Esophagus squamous epithelium (tissue), 5 donors: ENCODE measurements at places on chromosomes 16 and 17.

- DNase-seq = no peak
Observed at GRCh38 chr16:11101695-11102522, 154.1 kb downstream of the SOCS1 start.

GRCh38 chr16:64751906-64752305 is 370.0 kb downstream of the CDH11 start:
- no peak for DNase-seq

DNA sequence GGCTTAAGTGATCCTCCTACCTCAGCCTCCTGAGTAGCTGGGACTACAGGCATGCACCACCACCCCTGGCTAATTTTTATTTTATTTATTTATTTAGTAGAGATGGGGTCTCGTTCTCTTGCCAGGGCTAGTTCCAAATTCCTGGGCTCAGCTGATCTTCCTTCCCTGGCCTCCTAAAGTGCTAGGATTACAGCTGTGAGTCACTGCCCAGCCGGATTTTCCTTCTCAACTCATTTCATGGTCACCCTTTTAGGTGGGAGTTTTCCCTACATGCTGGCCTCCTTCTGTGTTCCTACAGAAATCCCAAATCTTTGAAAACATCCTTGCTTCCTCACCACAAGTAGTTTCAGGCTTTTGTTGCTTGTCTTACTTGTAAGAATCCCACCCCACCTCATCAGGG is 102.1 kb upstream of the SIAH1 start:
- no peak for DNase-seq

DNA sequence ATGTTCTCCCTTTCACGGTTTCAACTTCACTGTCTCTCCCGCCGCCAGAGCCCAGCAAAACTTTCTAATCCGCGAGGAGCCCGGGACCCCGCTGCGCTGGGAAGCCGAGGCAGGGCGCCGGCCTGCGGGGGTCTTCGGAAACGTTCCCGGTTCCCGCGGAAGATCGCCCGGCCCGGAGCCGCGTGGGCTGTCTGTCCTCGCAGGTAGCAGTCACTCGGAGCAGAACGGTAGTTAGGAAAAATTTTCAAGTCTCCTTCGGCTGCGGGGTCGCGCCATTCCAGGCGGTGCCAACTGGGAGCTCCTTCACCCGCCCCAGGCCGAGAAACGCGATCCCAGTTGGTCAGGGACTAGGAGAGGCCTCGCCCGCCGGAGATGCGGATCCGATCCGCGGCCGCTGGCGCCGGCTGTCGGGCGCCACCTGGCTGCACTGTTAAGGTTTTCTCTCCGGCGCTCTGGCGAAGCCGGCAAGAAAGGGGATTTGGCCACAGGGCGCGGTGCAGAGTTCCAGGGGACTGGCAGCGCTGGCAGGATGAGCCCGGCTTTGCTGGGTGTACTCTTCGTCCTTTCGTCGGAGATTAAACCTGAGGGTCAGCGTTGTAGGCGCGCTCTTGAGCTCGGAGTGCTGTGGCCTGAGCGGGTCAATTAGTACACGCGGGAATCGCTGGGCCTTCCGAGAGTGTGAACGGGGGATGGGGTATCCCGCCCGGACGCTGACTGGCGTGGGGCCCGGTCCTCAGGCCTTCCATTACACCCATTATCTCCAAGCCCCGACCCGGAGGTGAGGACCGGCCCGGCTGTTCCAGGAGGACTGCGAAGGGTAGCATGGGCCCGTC is 135.4 kb downstream of the KCNJ12 start:
- no peak for DNase-seq

- no peak for DNase-seq
Observed at GRCh38 chr17:78777881-78778280, 4.2 kb downstream of the CYTH1 start.

DNA sequence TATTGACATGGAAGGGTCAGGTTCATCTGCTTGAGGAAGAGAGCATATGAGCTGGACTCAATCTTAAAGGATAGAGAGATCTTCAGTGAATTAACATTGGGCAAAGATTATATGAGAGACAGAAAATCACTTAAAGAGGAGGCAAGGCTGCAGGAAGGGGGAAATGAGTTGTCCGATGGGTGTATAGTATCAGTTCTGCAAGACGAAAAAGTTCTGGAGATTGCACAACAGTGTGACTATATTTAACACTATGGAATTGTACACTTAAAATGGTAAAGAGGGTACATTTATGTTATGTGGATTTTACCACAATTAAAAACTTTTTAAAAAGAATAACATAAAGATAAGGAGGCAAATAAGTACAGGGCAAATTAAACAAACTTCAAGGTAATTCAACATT is 80.7 kb downstream of the HELZ start:
- no peak for DNase-seq

- DNase-seq = no peak
Observed at GRCh38 chr17:2140683-2141082, 85.8 kb downstream of the HIC1 start.

DNA sequence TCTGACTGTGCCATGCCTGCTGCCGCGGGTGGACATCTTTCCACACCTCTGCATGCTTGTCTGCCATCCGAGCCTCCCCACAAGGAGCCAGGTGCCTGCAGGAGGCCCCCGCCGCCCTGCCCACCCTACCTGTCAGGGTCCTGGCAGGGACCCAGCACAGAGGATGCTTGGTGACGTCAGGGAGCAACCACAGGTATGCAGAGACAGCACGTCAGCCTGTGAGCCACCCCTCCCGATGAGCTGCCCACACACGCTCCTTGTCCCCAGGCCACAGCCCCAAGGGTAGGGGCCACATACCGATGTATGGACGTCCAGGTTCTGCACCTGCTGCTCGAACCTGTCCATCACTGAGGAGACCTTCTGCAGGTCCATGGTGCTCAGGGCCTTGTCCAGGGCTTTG is 10.6 kb downstream of the CHMP1A start:
- no peak for DNase-seq

- no peak for DNase-seq
Observed at GRCh38 chr17:49963626-49964302, 5.2 kb upstream of the DLX4 start.
